ENCODE measurements at places on chromosomes 2 and 18. TPM values are rescaled to one million over a fixed set of nuclear protein-coding genes. Genes with fewer than 3 reads are reported as not detected.

Gene LHCGR
- not detected for total RNA-seq

Gene RAD51AP2
- total RNA-seq, result not detected

Gene DPP10
- total RNA-seq, result not detected

Gene SF3B1
- 161 TPM for total RNA-seq

Gene VIL1
- total RNA-seq, result not detected

Gene MAP3K19
- total RNA-seq, result not detected

Gene SCYGR1
- total RNA-seq, result not detected

Gene MC2R
- total RNA-seq, result not detected

Gene IRS1
- 43.6 TPM for total RNA-seq
